ENCODE measurements at places on chromosomes 5 and 9.

GRCh38 chr9:98040212-98040611 is 16.3 kb upstream of the NANS start:
- DNase-seq, result no peak

DNA sequence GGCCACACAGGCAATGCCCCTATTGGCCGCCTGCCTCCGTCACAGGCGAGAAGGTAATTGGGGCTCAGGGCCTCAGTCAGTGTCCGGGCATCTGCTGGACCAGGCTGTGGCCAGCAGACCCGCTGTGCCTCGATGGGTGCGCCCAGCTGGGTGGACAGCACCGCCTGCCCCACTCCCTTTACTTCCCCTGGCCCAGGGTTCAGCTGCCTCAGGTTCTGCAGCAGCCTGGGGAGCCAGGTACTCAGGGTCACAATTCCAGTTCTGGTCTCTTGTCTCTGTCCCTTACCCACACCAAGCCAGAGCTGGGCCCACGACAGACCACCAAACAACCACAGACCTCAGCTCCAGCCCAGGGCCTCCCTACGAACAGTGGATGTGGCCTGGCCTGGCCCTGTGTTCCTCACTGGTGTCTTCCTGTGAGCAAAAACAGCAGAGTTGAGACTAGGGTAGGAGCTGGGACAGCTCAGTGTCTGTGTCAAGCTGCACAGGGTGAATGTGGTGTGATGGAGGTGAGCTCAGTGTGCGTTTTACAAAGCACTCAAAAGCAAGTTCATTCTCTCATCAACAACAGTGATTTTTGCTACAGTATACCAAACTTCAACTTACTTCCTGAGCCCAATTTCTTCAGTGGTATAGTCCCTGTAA is 33.4 kb upstream of the SUSD3 start:
- DNase-seq, result no peak

- DNase-seq, result no peak
Measured at GRCh38 chr5:112143690-112144089, 275.4 kb downstream of the EPB41L4A start.

DNA sequence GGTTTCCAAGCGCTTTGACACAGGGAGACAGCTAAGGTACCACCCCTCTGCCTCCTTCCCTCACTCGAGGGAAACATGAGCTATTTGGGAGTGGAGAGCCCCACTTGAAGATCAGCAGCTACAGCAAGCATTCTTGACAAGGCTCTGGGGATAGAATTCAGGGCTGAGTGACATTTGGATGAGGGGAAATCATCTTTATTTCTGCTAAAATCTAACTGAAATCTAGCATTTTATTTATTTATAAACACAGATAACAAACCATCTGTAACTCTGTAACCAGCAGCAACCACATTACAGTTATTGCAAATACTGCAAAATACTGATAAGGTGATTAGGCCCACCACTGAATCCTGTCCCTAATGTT is 22.4 kb downstream of the RNF130 start:
- DNase-seq, result no peak

- DNase-seq, result no peak
Measured at GRCh38 chr5:50759526-50760270, 93.3 kb downstream of the PARP8 start.

DNA sequence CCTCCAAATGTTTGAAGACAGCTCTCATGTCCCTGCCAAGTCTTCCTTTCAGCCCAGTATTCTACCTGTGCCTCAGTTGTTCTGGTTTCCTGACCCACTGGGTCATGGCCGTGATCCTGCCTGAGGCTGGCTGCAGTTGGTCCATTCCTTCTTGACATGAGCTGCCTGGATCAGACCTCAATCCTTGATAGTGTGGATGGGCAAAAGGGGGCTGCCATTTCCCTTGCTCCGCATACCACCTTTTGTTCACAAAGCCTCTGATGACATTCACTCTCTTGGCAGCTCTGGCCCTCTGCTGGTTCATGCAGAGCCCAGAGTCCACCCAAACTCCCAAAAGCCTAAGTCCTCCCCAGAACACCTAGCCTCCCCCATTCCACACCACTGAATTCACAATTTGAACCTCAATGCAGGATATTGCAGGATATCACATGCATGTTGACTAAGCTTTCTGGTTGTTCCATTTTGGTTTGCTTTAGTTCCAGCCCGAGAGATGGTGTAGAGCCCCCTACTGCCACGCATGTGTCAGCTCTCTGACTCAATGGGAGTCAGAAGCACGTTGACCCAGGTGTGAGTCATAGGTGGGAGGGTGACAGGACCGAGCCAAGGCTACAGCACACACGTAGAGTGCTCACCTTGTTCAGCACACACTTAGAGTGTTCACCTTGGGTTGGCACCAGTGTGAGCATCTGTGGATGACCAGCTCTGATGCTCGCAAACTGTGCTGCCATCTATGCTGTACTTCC is 137.2 kb downstream of the MTX3 start:
- DNase-seq, result no peak

- no peak for DNase-seq
Measured at GRCh38 chr5:74625742-74626241, 14.7 kb downstream of the ENC1 start.

DNA sequence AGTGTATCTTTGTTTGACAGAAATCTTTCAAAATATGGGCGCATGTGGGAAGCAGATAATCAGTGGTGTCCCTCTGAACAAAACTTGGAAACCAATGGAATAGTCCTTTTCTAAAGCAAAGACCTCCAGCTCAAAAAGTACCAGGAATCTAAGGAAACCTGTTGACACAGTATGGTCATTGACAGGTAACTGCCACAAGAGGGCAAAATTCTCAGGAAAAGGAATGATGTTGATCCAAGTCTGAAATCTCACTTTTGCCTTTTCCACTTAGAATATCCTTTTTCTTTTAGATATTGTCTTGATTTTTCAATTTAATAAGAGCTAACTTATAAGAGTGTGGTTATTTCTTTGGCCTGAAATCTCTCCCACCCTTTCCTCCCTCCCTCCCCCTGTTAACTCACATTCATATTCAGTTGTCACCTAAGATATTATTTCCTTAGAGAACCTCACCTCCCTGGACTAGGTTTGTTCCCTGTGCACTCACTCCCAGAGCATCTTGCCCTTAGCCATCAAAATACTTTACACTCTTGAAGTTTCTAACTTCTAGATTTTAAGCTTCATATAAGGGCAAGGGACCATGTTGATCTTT is 59.0 kb upstream of the BARX1 start:
- no peak for DNase-seq

GRCh38 chr9:113931777-113932176 is 55.7 kb downstream of the ZNF618 start:
- DNase-seq, result no peak

DNA sequence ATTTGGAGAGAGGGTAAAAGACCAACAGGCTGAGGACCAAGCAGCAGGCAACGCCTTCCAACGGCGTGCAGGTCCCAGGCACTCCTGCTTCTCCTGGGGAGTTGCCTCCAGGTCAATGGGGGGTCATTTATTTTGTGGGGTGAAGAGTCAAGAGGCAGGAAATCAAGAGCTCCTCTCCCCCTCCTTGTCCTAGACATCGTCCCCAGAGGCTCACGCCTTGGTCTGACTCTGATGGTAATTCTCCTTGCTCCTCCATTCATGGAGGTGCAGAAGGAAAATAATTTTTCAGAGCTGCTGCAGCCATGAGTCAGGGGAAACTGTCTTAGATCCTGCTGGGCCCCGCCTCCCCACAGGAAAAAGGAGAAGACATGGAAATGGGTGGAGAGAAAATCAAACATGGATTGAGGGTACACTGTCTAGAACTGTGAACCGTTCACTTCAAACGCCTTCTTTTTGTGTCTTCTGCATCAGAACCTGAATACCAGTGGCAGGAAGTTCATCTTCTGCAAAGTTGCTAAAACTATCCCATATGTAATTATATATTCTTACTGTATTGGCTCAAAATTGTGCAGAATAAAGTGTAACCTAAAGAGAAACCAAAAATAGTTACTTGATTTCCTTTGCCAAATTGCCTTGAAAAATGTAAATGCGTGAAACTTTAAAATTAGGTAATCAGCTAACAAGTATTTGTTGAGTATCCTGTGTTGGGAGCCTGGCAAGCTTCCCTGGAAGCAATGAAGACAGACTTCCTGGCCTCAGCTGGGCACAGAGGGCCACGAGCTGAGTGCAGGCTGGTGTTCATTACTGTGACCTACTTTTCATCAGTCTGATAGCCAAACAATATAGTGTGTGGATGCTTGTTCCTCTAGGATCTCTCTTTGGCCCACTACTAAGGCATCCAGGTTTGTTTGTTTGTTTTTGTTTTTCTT is 142.0 kb downstream of the CMYA5 start:
- DNase-seq, result no peak

GRCh38 chr5:109656829-109657228 is 32.9 kb upstream of the MAN2A1 start:
- peak; percentile 56 for DNase-seq

DNA sequence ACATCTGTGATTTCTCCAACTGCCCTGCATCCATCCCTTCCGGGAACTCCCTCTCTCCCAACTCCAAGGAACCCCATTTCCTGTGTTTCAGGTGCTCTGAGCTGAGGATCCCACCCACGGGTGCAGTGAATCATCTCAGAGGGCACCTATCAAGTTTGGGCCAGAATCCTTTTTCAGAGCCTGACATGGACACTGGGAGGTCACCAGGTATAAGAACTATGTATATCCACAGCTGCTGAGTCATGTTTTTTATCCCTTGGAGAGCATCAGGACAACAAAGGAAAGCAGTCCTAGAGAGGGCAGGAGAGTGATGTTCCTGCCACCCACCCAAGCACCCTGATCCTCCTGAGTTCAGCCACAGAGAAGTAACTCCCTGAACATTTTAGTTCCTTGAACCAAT is 3.8 kb downstream of the MED27 start:
- DNase-seq, result no peak

DNA sequence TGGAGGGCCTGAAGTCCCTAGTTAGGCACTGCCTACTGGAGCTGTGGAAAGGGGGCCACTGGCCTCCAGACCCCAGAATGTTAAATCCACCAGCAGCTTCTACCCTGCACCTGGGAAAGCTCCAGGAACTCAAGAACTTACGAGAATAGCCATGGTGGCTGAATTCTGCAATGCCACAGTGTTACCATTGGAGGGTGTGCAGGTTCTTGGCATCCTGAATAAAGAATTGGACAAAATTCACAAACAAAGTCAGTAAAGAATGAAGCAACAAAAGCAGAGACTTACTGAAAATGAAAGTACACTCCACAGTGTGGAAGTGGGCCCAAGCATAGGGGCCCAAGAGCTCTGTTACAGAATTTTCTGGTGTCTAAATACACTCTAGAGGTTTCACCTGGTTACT is 107.0 kb downstream of the PRDM9 start:
- no peak for DNase-seq

DNA sequence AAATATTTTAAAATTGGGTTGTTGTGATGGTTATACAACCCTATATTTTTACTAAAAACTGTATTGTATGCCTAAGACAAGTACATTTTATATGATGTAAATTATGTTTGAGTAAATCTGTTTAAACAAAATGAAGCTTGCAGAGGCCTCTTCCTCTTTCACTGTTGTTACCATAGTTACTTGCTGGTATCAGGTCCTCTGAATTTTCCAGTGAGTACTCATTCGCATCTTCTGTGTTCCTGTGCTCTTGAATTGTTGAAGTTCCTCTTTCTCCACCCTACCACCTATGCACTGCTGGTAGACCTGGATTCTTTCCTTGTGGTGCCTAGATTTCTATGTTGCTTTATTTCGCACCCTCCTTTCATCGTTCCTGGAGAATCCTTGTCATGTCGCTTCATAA is 938.5 kb upstream of the ACO1 start:
- DNase-seq, result no peak

DNA sequence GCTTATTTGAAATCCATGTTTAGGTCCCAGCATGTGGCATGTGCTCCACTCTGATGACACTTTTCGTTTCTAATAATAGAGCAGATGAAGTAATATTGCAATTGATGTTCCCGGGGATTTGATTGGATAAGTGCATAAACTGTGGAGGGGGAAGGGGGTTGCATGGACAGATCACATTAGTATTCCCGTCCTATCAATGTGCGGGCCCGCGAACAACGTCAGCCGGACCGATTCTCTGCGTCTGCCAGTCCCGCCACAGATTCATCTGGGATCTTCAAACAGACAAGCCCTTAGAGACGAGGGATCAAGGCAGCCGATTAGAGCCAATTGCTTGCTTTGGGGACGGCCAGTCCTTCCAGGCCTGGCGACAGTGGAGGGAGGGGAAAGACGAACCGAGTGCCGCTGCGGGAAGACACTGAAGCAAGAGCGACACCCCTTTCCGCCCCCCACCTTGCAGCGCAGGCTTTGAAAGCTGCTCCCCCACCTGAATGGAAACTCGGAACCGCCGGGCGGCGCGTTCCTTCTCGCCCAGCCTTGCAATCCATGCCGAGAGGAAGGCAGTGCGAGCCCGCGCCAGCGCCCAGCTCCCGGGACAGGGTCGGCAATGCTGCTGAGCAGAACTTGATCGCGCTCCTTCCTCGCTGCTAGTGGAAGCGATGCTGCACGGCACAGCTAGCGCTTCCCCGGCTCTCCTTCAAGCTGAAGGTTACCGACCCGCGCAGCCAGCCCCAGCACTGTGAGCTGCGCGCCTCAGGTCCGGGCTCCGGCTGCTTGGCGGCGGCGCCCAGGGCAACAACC is at the start of gene RGS7BP:
TSS of gene RGS7BP (plus strand) at position 247 of the 798 bp plus-strand sequence. CDS start 610 bp downstream, outside the sequence.
- no peak for DNase-seq

All from CD4-positive, alpha-beta memory T cell (primary cell).